ENCODE measurements at places on chromosomes 12 and 14. TPM values are rescaled to one million over a fixed set of nuclear protein-coding genes. Genes with fewer than 3 reads are reported as not detected.

NFATC4 gene
- polyA plus RNA-seq, result 0.10 TPM

EML1 gene
- polyA plus RNA-seq, result 29.2 TPM

B4GALNT3 gene
- 0.26 TPM for polyA plus RNA-seq

DNA sequence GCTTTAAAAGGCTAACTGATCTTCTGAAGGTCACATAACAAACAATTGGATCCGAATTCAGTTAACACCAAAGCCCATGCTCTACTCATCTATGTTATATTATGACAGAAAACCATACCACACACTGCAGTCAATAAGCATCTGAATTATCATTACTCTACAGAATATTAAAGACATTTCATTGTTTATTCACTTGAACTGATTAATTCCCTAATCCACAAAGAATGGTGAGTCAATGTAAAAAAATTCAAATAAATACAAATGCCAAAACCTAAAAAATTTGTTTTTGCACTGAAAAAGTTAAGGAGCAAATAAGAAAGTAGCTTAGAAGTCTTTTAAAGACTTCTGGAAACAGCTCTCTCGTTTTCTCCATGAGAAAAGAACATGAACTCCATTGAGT, 13.7 kb downstream of the NID2 start:
- DNase-seq, result no peak

- no peak for DNase-seq
These were observed 43.9 kb downstream of the PPP4R3A start for GRCh38 chr14:91466192-91466591.

GRCh38 chr14:106024983-106025604, 498.7 kb downstream of the TMEM121 start:
- DNase-seq, result no peak

- no peak for DNase-seq
These were observed 16.7 kb downstream of the HRK start for GRCh38 chr12:116864371-116865160.

DNA sequence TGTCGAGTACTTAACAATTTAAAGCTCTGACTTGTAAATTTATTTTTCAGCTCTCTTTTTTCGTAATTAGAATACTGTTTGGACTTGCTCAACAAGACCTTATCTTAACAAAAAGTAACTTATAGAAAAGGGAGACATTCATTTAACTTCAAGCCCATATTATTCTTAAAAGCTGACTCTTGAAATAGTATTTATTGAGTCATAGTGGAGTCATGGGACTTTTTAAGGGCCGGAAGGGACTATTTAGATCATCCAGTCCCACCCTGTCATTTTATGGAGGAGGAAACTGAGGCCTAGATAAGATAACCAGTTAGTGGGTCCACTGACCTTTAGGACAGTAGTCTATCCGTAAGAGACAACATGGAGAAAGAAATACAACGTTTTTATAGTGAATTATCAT, 1.5 kb downstream of the RAP1B start:
- DNase-seq, result no peak

DNA sequence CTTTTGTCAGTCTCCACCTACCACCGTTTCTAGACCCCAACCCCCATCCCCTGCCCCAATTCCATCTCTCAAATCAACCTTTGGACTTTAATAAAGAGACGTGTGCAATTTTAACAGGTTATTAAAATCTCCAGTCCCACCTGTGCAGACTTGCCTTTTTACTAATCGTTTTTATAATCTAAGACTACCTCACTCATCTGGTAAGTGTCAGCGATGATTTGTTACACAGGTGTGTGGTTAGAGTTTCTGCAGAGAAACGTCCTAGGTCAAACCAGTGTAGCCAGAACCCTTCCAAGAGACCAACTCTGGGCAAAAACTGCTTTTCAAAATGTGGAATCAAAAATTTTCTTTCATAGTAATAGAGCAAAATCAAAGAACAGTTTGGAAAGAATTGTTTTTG, 60.4 kb upstream of the PELI2 start:
- DNase-seq, result no peak

- no peak for DNase-seq
These were observed 150.9 kb upstream of the FRMD6 start for GRCh38 chr14:51500776-51501175.

GRCh38 chr14:69904246-69904645, 25.0 kb downstream of the SMOC1 start:
- no peak for DNase-seq

DNA sequence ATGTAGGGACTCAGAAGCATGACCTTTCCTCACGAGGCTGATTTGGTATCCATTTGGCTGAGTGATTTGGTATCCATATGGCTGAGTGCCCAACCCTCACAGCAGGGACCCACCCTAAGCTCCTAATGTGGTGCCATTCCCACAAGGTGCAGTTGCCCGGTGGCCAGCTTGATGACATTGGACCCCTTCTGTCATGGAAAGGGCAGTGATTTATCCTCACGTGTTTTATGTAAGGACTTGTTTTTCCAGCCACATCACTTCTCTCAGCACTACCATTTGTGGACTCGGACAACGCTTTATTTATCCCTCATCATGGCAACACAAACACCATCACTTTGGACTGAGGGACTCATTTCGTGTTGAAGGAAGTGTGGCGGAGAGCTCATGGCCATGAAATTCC, 8.5 kb upstream of the CDC42BPB start:
- DNase-seq, result no peak
